ENCODE measurements at places on chromosomes 4 and X.

DNA sequence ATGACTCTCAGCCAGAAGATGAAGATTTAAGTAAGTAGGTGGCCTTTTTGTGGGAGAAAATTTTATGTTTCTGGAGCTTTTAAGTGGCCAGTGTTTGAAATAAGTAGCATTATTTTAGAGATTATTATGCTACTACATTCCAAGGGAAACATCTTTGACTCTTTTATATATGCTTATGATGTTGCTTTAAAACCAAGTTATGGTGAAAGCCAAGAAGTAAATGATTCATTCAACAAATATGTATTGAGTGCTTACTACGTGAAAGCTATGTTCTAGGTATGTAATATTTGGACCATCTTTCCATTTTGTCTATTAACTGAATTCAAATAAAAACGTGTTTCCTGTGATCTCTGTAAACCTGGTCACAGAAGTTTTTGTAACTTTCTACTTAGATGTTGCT lies 58.3 kb downstream of the ZFX start:
- DNase-seq, result no peak

- DNase-seq, result no peak
Observed at GRCh38 chr4:169604131-169604900, 8.1 kb downstream of the NEK1 start.

DNA sequence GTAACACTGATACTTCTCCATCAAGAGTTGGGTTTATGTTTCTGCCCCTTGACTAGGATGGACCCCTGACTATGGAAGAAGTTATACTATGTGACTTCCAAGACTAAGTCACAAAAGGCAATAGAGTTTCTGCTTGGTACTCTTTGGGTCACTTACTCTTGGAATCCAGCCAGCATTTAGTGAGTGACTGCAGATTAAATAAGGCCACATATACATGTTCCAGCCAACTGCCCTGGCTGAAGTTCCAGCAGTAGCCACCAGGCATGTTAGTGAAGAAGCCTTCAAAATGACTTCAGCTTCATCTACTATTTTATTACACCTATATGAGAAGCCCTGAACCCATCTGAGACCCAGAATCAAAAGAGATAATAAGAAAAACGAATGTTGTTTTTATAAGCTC lies 524.0 kb downstream of the DMD start:
- no peak for DNase-seq

DNA sequence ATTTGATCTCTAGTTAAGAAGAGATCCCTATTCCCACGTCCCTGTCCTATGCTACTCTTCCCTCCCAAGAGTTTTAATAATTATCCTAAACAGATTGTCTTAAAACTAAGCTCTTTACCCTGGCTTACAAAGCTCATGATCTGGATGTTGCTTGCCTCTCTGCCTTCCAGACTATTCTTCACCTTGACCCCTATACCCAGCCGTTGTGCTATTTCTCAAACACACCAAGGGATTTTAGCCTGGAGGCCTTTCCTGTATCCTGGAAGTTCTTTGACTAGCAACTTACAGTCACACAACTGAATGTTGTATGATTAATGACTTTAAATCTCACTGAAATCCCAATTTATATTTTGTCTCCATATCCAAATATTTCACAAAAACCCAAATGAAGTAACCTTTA lies 314.9 kb downstream of the ADGRL3 start:
- DNase-seq, result no peak

DNA sequence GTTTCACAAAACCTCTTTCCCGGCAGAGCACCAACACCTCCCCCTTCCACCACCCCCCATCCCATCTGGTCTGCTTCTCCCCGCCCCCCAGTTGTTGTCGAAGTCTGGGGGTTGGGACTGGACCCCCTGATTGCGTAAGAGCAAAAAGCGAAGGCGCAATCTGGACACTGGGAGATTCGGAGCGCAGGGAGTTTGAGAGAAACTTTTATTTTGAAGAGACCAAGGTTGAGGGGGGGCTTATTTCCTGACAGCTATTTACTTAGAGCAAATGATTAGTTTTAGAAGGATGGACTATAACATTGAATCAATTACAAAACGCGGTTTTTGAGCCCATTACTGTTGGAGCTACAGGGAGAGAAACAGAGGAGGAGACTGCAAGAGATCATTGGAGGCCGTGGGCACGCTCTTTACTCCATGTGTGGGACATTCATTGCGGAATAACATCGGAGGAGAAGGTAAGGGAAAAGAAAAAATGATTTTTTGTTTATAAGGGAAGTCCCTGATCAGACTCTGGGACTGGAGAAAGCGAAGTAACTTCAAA lies at the start of gene PDGFRA:
Gene PDGFRA, plus strand, starts transcription at position 333 of the 541 bp plus-strand sequence. CDS start 29,476 bp downstream, outside the sequence.
- DNase-seq, result peak; percentile 79

DNA sequence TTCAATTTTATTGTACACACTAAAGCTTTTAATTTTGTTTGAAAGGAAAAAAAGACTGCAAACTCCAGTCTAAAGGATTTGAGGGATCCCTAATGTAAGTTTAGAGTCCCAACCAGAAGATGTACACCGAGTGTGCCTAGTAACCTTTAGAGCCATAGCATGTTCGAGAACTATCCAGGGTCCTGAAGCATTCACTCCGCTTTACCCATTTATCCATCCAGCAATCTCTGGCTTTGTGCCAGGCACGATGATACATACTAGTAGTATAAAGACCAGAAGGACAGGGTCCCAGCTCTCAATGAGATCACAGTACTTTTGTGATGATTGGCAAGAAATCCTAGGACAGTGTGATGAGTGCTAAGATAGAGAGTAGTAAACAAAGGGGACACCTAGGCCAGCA lies 168.7 kb downstream of the STK32B start:
- peak; percentile 7 for DNase-seq

DNA sequence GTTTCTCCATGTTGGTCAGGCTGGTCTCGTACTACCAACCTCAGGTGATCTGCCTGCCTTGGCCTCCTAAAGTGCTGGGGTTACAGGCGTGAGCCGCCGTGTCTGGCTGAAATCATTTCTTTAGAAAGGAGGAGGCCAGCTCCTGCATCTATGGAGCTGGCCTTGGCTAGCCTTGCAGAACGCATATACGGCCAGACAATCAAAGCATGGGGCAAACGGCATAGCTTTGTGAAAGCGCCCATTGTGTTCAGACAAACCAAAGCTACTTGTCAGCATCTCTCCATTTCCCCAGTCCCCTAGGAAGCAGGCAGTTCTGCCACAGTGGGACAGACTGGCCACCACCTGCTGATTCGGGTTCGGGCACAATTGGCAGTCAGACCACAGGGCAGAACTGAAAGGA lies 48.9 kb upstream of the IQSEC2 start:
- DNase-seq, result no peak

DNA sequence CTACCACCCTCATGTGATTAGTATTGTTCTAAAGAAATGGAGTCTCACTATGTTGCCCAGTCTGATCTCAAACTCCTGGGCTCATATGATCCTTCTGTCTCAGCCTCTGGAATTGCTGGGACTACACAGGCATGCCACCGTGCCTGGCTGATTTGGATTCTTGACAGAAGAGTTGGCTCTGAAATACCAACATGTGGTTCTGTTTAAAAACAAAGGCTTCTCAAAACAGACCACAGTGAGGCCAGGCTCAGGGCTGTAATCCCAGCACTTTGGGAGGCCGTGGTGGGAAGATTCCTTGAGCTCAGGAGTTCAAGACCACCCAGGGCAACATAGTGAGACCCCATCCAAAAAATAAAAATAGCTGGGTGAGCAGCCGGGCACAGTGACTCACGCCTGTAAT lies 126.7 kb downstream of the DHRSX start:
- DNase-seq, result no peak

GRCh38 chrX:104282166-104282725 lies 27.5 kb upstream of the ESX1 start:
- no peak for DNase-seq

GRCh38 chr4:20944451-20944850 lies 244.2 kb downstream of the PACRGL start:
- DNase-seq, result no peak

- DNase-seq, result no peak
Observed at GRCh38 chr4:23728393-23728792, 161.5 kb downstream of the PPARGC1A start.

GRCh38 chr4:37645736-37646135 lies 40.4 kb downstream of the RELL1 start:
- DNase-seq, result no peak

DNA sequence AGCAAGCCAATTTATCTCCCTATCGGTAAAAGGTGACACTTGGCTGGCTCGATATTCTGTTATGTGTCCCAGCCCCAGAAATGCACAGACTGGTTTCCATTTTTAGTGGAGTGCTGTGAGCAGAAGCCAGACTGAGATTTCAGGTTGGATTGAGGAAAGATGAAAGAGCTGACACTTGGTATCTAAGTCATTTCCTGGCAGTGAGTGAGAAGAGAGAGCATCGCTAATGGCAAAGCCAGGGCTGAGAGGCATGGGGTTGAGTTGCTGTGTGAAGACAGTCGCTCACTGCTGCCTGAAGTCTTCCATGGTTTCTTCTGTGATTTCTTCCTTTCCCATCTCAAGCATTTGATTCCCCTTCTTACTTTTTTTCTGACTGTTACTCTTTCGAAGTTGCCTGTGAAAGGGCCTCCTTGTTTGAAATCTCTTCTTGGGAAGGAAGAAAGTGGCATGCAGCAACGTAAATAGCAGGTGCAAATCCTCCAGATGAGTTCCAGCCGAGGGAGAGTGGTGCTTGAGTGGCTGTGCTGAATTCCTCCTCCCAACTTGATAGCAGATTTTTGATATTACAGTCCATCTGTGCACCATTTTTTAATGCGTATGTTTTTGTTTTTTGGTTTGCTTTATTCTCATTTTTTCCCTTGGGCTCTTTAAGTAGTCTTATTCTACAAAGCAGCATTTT lies 109.2 kb upstream of the LIMCH1 start:
- no peak for DNase-seq

DNA sequence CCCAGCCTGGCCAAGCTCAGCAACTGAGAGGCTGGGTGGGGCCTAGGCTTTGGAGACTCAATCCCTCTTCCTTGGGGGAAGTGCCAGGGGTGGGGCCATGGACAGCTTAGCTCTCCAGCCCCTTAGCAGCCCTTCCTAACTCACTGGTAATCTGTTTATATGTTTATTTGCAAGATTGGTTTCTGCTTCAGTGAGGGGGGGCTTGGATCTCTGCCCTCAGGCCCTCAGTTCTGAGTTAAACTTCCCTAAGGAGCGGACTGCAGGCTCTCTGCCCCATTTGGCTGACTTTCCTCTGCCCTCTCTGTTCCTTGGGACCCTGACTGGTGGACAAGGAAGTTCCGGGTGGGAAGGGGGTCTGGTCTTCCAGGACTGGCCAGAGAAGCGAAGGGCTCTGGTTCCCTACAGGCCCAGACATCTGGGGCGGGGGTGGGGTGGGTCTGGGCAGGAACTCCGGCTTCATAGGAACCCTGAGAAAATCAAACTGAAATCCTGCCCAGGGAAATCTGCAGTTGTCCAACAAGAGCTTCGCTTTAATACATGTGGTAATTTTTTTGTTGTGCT lies 51.4 kb downstream of the NALF2 start:
- no peak for DNase-seq

DNA sequence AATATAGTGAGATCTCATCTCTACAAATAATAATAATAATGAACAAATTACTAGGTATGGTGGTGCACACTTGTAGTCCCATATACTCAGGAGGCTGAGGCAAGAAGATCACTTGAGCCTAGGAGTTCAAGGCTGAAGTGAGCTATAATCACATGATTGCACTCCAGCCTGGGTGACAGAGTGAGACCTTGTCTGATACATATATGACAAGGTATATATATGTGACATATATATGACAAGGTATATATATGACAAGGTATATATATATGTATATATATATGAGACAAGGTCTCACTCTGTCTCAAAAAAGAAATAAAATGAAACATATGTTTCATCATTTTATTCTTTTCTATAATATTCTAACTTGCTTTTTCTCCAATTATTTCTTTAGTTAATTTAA lies 278.1 kb upstream of the TET2 start:
- DNase-seq, result no peak

DNA sequence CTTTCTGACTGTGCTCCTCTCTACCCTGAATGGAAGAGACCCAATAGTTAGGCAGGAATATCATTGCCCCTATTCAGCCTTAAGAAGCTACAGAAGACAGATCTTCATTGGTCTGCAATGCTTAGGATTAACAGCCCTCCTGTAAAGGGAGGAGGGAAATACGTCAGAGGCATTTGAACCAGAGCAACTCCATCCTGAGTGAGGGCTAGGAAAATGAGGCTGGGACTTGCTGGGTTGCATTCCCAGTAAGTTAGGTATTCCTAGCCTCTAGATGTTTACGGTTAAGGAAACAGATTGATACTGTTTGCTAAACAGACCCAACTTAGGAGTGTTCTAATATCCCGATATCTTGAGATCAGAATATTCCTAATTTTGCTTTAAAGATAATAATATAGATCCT lies 63.5 kb downstream of the PCDH18 start:
- no peak for DNase-seq

DNA sequence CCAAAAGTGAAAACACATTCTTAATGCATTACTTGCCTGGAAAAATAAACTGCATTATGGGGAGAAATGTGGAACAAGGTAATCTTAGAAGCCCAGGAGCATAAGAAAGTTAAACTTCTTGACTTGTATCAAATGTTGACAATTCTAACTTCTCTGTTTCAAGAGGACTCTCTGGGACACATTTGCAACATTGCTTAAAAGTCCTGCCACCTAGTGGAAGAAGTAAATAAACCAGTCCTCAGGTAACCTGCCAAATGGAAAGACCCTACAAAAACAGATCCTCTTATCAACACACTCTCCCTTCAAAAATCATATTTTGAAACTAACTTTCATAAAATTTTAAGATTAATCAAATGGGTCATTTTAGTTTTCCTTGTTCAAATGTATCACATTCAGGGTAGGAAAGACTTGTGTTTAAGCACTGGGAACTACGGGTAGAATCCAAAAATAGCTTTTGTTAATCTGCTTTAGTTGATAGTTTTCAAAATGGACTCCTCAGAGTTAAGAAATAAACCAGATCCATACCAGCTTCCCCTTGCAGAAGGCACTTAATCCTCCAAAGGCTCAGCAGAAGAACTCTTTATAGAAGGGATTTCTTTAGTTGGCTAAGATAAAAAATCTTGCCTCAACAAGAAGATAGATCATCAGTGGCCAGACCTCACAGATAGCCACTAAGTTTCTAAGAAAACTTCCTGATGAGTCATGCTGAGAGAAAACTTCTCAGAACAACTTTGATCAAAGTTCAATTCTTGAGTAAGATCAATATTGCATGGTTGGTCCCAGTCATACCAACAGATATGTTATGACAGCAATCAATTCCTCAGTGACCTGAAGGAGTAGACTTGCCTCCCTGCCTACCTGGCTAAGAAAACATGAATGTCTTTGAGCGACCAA lies 141.7 kb downstream of the HHIP start:
- no peak for DNase-seq

DNA sequence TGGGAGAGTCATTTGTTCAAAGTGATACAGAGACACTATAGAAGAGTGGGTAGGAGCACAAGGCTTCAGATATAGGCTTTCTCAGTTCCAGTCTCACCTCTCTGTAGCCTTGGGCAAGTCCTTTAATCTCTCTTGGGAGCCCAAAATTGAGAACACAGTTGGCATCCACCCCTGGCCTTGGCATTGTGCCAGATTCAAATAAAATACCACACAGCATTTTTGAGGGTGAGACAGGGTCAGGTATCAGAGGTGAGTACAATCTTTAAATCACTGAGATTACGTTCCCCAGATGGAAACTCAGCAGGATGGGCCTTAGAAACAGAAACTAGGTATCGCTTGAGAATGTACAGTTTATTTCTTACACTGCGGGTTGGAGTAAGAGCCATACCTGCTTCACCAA lies 25.2 kb upstream of the SMIM10L2A start:
- no peak for DNase-seq

- no peak for DNase-seq
Observed at GRCh38 chr4:133186845-133187244, 37.8 kb downstream of the PCDH10 start.

All from left renal pelvis (tissue), 4 donors.